ENCODE measurements at places on chromosomes 1 and 21.

- no peak for DNase-seq
These were observed 115.2 kb downstream of the NGF start for GRCh38 chr1:115222616-115223402.

DNA sequence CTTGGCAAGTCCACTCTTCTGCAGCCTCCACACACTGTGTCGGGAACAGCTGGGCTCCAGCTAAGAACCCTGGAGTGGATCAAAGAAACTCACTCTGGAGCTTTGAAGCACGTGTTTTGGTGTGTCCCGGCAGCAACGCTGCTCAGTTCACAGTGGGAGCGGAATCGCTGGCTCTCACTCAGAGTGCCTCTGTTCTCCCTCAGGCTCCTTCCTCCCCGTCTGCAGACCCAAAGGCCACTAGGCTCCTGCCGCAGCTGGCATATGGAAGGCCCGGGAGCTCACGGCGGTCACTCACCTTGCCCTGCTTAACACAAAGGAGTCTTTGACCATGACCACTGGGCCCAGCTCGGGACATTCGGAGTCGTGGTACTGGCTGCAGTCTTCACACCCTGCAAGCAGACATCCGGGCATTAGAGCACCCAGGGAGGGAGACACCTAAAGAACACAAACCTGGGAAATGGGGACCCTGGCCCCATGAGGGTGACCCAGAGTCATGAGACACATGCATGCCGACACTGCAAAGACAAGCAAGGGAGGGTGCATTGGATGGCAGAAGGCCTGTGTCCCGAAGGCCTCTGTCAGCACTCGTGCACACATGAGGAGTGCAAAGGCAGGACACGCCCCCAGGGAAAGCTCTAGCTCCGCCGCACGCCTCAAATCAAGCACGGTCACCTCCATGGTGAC lies 19.7 kb downstream of the PRDM15 start:
- no peak for DNase-seq

- no peak for DNase-seq
These were observed 583.4 kb downstream of the DPYD start for GRCh38 chr1:97337250-97338030.

- peak; percentile 6 for DNase-seq
These were observed 51.1 kb downstream of the DOP1B start for GRCh38 chr21:36207577-36208320.

DNA sequence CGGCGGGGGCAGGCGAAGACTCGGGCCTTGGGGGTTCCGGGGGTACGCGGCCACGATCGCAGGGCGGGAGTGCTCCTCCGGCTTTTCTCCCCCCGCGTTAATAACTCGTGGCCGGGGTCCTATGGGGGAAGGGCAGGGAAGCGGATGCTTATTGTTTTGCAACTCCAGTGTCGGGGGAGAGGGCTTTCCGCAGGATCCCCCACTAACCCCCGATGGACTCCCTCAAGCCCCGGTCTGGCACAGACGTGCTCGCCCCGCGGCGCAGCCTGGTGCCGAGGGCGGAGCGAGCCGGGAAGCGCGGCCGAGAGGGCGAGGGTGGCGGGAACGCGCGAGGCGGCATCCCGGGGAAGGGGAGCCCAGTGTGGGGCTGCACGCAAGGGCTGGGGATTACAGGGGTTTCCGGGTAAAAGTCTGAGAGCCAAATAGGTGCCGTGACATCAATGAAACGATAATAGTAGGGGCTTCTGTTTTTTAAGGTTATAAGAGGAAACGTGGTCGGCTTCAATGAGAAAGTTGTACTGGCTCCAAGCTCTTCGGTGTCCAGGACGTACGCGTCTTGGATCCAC lies 772 bp downstream of the UCK2 start:
- peak; percentile 55 for DNase-seq

DNA sequence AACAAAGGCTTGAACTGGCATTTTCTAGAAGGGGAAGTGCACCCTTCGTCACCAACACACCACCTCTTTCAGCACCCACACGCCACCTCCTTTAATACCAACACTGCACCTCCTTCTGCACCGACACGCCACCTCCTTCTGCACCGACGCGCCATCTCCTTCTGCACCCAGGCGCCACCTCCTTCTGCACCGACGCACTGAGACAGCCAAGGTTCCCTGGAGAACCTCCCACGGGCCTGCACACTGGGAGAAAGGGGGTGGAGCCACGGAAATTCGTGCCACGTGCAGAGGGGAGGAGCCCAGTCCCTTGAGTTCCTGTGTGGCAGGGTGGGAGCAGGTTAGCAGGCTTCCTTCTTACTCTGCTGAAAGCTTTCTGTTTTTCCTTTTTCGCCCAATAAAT lies 327.9 kb upstream of the C1orf174 start:
- no peak for DNase-seq

- no peak for DNase-seq
These were observed 40.2 kb downstream of the APP start for GRCh38 chr21:26130249-26130881.

- no peak for DNase-seq
These were observed 169.4 kb downstream of the C1orf94 start for GRCh38 chr1:34346128-34346527.

- DNase-seq = no peak
These were observed 20.9 kb downstream of the RIT1 start for GRCh38 chr1:155890251-155890650.

- DNase-seq = no peak
These were observed 50.8 kb downstream of the ALPL start for GRCh38 chr1:21559788-21560567.

DNA sequence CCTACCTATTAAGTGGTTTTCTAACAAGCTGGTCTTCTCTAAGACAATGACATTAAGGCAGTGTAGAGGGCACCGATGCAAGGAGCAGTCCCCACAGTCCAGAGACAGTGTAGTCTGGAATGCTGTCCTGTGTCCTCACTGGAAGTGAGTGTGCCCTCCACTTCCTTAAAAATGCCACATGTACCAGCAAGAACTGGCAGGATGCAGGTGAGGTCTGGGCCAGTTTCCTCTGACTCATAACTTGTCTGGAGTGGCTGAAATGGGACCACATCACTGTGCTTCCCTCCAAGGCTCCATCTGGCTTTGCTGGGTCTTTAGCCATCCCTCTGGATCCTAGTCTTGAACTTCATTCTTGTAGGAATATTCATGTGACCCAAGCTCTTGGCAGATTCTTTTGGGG lies 170.5 kb upstream of the KIAA0040 start:
- no peak for DNase-seq

DNA sequence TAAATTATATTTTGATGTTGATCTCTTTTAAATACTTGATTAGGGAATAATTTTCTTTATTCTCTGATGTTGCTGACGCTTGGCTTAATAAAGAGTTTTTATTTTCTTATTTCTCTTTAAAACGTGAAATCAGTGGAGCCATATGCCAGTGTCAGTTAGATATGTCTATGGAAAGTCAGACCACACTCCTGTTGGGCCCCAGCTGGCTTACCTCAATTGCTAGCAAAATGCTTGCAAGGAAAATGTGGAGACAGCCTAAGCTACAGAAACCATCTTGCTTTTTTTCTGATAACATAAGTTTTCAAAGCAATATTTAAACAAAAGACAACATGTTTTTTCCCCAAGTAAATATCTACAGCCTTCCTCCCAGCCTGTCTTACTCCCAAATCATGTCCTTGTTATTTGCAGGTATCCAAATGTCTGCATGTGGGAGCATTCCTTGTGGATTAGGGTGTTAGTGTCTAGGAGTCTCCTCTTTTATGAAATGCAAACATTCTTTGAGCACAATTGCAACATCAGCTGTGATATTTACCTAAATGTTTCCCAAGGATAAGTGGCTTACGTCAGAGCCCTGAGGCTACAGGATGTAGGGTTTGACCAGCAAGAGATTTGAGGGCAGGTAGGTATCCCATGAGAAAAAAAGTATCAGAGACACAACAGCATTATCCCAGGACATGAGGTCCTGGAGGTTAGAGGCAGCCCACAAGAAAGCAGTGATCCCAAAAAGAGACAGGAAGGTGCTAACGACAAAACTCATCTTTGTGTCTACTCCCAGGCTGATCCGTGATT lies 117.2 kb upstream of the KCNJ15 start:
- DNase-seq = no peak

DNA sequence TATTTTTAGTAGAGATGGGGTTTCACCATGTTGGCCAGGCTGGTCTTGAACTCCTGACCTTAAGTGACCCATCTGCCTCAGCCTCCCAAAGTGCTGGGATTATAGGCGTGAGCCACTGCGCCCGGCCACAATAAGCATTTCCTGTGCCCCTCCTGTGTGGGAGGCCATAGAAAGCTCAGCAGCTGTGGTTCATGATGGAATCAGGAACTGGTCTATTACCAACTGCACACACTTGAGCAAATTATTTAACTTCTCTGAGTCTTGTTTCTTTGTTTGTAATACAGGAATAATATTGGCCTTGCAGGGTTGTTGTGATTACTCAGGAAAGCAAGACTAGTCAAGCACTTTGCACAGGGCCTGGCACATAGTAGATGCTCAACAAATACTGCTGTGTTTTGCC lies 15.0 kb downstream of the RHBG start:
- no peak for DNase-seq

DNA sequence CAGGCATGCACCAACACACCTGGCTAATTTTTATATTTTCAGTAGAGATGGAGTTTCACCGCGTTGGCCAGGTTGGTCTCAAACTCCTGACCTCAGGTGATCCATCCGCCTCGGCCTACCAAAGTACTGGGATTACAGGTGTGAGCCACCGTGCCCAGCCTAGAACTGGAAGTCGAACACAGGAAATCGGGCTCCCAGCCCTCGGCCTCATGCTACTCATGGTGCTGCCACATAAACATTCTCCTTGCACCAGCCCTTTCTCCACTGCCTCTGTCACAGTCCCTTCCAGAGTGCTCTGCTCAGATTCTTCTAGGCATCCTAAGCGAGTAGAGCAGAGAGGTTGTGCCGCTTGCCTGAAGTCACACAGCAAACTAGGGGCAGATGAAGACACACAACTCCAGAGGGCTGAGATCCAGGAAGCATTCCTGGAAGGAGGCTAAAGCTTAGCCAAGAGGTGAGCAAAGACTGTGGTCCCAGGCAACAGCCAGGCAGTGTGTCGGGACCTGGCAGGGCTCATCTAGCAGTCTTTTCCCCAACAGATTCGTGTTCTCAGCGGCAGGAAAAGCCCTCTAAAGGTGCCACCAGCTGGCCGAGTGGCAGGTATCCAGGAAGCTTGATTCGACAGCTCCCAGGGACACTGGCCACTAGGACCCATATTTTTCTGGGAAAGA lies 29.6 kb upstream of the NPPB start:
- no peak for DNase-seq

GRCh38 chr1:186188004-186188539 lies 187.0 kb downstream of the TPR start:
- DNase-seq = no peak

- no peak for DNase-seq
These were observed 9.2 kb upstream of the TNFRSF1B start for GRCh38 chr1:12157366-12158231.

DNA sequence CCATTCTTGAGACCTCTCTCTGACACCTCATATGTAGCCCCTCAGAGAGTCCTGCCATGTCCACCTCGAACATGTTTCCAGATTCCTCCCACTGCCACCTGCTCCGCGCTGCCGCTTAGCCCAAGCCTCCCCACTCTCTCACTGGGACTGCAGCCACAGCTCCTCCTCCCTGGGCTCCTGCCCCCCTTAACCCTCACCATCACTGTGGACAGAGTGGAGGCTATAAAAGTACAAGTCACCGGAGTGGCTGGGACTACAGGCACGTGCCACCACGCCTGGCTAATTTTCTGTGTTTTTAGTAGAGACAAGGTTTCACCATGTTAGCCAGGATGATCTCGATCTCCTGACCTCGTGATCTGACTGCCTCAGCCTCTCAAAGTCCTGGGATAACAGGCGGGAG lies 77.0 kb downstream of the VWA5B1 start:
- DNase-seq = no peak

DNA sequence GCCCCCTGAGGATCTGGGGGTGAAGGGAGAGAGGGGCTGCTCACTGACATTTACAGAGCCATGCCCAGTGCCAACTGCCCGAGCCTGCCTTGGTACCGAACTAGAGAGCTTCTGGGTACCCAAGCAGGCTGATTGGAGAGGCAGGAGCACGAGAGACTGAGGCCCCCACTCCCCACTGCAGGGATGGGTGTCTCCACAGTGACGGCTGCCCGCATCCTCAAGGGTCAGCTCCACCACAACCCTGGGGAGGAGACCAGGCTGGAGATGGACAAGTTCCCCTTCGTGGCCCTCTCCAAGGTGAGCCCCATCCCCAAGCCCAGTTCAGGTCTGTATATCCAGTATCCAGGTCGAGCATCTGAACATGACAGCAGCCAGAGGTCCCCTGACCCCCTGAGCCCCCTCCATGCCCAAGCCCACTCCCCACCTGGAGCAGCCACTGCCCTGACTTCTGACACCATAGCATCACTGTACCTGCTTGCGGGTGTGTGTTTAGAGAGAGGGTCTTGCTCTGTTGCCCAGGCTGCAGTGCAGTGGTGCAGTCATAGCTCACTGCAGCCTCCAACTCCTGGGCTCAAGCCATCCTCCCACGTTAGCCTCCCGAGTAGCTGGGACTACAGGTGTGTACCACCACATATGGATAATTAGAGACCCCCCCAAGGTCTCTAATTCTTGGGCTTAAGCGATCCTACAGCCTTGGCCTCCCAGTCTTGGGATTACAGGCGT lies 51.9 kb downstream of the ALPL start:
- DNase-seq = no peak

- DNase-seq = no peak
These were observed 38.7 kb downstream of the VTCN1 start for GRCh38 chr1:117171900-117172511.

DNA sequence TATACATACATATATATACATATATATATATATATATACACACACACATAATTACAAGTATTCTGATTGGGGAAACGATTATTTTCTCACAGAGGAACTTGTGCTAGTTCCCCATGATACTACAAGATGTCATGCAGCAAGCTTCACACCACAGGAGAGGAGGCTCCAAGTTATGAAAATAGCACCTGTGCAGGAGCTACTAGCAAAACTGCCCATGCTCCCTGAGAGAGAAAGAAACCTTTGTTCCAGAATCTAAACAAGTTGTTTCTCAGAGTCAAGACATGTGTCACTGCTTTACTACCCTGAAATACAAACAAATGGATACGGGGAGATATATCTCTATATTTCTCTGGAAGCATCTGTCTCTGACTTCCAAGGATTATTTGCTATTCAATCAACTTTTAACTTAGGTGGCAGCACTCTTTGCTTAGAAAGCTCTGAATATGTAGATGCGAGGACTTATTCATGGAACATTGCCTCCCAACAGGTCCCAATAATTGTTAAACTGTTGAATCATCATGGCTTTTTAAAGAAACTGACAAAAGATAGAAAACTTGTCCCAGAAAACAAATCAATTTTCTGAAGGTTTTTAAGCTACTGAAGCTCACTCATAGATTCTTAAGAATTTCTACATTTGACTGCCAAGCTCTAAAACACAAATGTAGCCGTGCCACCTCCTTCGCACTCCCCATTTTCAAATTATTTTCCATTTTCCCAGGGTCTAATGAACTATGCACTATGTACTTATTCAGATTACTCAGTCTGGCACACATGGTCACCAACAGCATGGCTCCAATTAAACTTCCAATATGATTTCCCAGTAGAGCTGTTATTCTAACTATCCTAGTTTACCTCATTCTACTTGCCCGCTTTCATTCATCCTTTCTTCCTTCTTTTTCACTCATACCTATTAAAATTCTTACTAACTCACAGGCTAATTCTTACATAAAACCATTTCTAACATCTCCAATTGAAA lies 929.1 kb downstream of the LTN1 start:
- no peak for DNase-seq

Data from activated CD4-positive, alpha-beta T cell treated with anti-CD3 and anti-CD28 coated beads, Interleukin-2, amount 50 U/mL, for 48 hours (primary cell).